ENCODE measurements at places on chromosomes 2 and 18.

- no peak for DNase-seq
Measured at GRCh38 chr2:42871372-42871771, 79.0 kb upstream of the HAAO start.

GRCh38 chr2:230225486-230225885 is at the start of gene SP140:
Gene SP140 (plus strand): TSS chr2:230225736. CDS start chr2:230225845, 109 bp downstream.
- DNase-seq: no peak

GRCh38 chr2:230840301-230840700 is 24.4 kb upstream of the ITM2C start:
- no peak for DNase-seq

- DNase-seq: no peak
Measured at GRCh38 chr2:62343636-62344337, 147.9 kb downstream of the B3GNT2 start.

DNA sequence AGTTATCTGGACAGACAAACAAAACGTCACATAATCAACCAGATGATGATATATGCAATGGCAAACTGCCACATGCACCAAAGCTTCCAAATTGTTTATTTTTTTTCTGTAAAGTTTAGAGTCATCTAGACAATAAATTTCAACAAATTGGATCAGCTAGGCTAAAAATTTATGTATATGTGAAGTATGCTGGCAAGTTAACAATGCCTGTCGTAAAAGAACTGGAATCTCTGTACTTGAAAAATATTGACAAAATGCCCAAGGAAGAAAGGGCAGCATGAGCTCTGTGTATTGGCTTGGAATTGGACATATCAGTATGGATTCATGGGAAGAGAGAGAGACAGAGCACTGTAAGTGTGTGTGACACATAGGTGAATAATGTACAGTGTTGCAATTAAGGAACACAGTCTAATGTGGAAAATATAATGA is 309.8 kb downstream of the ERBB4 start:
- no peak for DNase-seq

DNA sequence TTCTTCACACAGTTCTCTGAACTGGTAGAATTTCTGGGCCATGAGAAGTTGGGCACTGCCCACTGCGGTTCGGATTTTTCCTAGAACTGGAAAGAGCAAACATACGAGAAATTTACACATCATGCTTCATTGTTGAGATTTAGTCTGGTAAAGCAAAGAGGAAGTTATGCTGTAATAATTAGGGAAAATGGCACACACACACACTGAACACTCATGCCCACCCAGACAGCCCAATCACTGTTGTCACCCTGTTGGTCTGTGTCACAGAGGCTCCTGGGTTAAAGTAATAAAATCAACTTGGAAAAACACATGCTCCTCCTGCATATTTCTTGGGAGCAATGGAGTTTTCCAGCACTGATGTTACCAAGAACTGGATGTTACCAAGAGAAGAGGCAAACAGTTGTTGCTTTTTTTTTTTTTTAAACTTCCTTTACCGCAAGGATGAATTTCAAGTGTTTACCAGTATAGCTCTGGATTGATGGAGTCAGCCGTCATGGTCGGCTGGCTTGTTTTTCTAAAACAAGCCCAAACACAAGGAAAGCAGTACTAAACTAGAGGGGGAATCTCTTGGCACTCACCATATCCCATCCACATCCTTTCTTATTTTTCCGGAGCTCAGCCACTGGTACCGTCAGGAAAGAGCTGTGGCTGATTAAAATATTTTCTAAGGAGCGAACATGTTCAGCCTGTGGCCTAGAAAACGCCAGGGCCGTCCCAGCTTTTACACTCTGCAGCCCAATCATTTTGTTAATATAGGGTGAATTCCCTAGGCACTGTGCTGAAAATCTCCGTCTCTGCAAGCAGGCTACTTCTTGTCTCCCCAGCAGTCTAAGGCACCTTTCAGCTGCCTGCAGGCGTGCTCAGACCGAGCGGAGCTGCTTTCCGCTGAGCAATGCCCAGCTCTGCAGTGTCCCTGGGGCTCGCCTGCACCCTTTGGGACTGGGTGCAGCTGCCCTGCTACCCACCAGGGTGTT is 58.9 kb downstream of the TGIF1 start:
- peak; percentile 28 for DNase-seq

GRCh38 chr18:8439055-8439454 is 170.2 kb upstream of the RAB12 start:
- DNase-seq: no peak

- no peak for DNase-seq
Measured at GRCh38 chr2:26035090-26035743, 1.3 kb downstream of the RAB10 start.

- DNase-seq: peak; percentile 18
Measured at GRCh38 chr2:75464348-75464946, 96.3 kb downstream of the EVA1A start.

DNA sequence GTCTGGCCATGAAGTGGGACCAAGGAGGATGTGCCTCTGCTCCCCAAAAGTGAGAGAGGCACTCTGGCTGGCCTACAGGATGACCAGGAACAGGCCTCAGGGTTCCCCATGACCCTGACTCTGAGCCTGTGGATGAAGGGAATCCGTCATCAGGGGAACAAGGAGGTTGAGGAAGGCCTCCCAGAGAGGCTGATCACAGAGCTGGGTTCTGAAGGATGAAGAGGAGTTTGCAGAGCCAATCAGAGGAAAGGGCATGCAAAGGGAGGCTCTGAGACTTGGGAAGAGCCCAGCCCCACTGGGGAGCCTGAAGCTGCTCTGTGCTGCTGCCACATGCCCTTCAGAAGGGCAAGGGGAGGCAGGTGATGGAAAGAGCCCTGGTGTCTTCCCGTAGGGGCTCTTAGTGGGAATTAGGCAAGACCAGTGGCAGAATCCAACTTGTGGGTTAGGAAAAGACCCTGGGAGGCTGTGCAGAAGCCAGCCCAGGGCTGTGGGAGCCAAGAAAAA is 141.3 kb upstream of the ID2 start:
- DNase-seq: no peak

DNA sequence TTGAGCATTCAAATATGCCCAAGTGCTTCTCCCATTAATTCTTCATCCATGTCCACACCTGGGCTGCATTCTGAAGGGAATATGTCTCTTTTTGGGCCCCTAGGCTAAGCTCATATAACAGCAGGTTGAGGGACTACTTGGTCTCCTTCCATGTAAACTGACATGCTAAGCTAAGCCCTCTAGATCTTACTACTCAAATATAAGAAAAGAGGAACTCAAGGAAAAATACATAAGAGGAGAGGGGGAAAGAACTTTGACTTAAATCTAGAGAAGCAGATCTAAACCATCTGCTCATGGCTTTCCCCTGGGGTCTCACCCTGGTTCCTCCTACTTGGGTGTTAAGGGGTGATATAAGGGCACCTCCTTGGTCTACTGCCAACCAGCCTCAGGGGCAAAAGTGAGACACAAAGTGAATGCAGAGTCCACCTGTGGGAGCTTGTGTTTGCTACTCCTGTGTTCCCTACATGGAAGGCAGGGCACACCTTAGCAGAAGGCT is 19.8 kb upstream of the NFU1 start:
- no peak for DNase-seq

- DNase-seq: no peak
Measured at GRCh38 chr18:42330296-42330695, 375.3 kb downstream of the PIK3C3 start.

- no peak for DNase-seq
Measured at GRCh38 chr2:143519521-143519920, 390.3 kb downstream of the ARHGAP15 start.

DNA sequence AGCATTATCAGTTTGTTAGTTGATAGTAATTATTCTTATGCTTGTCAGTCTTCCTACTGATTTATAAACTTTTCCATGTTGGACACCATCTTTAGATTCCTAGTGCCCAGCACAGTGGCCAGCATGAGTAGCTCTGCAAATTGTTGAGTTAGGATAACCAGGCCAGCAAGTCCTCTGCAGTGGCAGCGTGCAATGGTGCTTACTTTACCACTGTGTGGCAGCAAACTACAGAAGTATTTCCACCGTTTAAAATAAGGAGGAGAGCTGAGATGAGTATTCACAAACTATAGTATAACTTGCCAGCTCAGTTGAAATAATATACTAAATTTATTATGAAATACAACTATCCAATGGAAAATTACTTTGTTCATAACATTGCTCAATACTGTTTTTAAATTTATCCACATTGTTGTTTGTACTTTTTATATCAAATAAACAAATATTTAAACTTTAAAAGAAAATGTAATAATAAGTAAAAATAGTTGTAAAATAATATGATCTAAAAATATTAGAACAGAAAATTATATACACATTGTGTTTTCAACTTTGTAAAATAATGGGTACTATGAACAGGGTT is 9.3 kb upstream of the THADA start:
- DNase-seq: peak; percentile 60

- DNase-seq: no peak
Measured at GRCh38 chr2:20061476-20061875, 10.0 kb upstream of the LAPTM4A start.

DNA sequence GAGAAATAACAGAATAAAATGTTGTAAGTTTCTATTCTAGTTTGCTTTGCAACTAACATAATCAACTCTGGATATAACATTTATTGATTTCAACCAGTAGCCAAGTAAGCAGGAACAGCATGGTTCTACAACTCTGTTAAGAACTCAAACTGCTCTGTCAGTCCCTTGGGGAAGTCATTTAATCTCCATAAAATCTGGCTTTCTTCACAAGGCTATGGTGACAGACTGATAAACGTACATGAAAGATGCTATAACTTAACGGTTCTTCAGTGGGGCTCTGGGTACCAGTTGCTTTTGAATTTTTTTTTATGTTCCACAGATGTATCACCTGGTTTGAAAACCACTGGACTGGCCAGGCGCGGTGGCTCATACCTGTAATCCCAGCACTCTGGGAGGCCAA is 10.3 kb downstream of the PSME4 start:
- no peak for DNase-seq

DNA sequence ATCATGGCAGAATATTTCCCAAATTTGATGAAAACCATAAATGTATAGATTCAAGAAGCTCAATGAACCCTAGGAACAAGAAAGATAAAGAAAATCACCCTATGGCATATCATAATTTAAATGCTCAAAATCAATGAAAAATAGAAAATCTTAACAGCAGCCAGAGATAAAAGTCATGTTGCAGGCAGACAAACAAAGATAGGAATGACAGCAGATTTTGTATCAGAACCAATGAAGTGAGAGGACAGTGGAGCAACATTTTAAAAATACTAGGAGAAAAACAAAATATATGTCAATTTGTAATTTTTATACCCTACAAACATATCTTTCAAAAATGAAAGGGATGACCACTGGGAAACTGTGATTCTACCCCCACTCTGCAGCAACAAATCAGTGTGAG is 203.3 kb downstream of the PIEZO2 start:
- DNase-seq: no peak

DNA sequence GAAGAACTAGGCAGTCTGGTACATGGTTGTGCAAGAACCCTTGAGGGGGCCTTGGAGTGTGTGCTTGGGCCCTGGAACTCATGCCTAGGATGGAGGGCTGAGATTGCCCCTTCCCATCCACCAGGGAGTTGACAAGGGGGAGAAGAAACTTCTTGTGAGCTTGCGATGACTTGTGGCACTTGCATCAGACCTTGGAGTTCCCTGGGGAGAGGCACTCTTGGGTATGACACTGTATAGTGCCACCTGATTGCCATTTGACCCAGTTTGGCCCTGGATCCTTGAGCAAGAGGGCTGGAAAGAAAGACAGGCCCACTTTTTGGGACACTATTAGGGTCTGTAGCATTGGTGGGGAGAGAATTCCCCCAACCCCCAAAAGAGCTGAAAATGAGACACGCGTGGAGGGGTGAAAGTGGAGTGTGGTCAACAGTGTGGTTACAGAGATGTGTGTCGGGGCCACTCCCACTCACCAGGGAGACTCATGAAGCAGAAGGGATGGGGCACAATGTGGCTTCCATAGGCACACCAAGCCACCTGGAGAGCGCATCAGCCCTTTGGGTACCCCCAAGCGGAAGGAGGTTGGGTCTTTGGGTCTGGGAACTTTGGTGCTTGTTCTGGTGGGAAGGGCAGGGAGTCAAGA is 101.3 kb downstream of the MSH2 start:
- DNase-seq: no peak

DNA sequence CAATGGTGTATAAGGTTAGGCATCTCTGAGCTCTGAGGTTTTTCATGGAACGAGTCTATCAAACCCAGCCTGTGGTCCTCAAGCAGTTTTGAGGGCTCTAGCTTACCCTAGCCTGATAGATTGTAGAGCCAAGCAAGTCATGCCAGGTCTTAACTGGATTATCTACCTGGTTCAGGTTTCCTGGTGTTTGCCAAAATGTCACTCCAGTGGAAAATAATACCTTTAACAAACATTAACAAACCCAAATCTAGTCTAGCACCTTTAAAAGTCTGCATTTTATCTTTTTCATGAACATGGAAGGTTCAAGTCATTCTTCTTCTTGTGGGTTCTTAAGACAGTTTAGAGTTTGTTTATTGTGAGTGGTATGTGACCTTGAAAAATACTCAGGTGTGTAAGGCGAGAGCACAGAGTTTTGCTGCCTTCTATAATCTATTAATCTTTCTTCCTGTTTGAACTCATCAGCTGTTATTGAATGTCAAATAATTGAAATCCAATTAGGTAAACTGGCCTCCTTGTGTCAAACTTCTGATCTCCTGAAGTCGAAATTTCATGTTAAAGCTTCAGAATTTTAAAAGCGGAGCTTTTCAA is 13.4 kb upstream of the ADGRF3 start:
- no peak for DNase-seq

- DNase-seq: no peak
Measured at GRCh38 chr2:111627256-111627655, 256.7 kb downstream of the ANAPC1 start.

DNA sequence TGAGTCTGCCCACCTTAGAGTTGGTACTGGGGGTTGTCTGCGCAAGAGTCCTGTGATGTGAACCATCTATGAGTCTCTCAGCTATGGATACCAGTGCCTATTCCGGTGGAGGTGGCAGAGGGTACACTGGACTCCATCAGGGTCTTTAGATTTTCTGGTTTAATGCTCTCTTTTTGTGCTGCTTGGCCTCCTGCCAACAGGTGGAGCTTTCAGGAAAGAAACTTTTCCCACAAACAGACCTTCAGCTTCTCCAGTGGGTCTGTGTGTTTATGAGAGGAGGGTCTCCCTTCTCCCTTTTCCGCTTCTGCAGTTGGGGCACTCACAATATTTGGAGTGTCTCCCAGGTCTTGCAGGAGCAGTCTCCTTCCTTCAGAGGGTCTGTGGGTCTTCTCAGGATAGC is 1721.9 kb upstream of the SLC39A10 start:
- no peak for DNase-seq

GRCh38 chr2:163733301-163733938 is 2.4 kb downstream of the FIGN start:
- DNase-seq: no peak

GRCh38 chr2:43941966-43942365 is 53.8 kb downstream of the LRPPRC start:
- peak; percentile 35 for DNase-seq

GRCh38 chr2:12326449-12327190 is 390.1 kb upstream of the TRIB2 start:
- DNase-seq: no peak

- no peak for DNase-seq
Measured at GRCh38 chr2:42246562-42246961, 77.4 kb downstream of the EML4 start.

- DNase-seq: no peak
Measured at GRCh38 chr18:44896846-44897245, 216.2 kb downstream of the SETBP1 start.

- DNase-seq: peak; percentile 35
Measured at GRCh38 chr18:70234667-70235459, 29.4 kb upstream of the RTTN start.

GRCh38 chr2:15642011-15642814 is 50.5 kb downstream of the DDX1 start:
- DNase-seq: no peak

- no peak for DNase-seq
Measured at GRCh38 chr2:113058998-113059960, at the start of gene IL36RN. Gene IL36RN (plus strand): TSS chr2:113059198. CDS start chr2:113059439, 241 bp downstream.
